NCI-H187 treated with DMSO at 0.1 percent for 48 hours (cell line): ENCODE measurements at places on chromosomes 5 and 9.

DNA sequence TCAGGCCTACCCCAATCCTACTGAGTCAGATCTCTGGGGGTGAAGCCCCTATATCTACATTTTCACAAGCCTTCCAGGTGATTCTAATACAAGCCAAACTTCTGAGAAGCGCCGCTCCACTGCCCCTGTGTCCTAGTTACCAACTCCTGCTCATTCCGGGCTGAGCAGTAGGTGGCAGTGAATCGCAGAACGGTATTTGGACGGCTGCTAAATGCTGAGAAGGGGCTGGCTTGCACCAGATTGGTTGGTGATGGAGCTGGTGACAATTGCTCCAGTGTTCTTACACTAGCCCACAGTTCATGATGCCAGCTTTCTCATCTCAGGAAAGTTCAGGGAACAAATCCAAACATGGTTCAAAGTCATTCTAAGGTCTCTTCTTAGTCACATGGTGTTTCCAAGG is 31.1 kb upstream of the FGF1 start:
- DNase-seq: no peak

GRCh38 chr5:118967059-118967508 is 21.3 kb downstream of the DTWD2 start:
- DNase-seq: no peak

DNA sequence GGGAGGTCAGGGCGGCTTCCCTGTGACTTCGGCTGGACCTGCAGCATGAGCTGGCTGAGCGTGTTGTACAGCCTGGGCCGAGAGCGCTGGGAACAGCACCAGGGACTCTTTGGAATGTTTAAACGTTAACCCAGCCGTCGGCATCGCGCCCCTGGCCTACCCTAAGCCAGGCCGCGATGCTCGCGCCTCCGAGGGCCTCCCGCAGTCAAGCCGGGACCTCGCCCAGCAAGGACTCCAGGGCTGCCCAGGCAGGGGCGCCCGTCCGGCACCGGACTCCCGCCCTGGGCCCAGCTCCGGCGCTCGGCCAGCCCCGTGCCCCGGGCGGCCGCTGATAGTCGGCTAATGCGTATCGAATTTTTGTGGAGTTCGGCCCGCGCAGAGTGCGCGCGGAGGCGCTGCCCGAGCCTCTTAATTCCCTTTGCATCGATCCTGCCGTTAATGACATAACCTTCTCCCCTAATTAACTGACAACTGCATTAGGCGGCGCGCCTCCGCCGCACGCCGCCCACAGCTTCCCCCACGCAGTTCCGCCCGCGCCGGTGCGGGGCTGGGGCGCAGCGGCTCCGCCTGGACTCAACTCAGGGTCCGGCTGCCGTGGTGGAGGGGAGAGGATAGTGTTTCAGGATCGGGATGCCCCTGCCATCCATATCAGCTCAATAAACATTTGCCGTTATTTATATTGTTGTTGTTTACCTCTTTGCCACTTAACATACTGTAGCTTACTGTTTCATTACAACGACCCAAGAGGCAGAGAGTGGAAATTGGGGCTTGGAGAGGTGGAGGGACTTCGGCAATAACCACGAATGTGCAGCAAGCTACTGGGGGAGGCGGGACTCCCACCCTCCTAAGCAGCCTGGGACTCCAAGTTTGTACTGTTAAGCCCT is 28.8 kb upstream of the CDC23 start:
- no peak for DNase-seq

- DNase-seq: no peak
Measured at GRCh38 chr9:77424993-77425392, 223.1 kb downstream of the GNA14 start.
